ENCODE measurements at places on chromosomes 3 and 15.

GRCh38 chr3:109353057-109353456 is 15.7 kb upstream of the DPPA4 start:
- DNase-seq, result no peak

GRCh38 chr3:183269345-183269744 is 16.3 kb downstream of the B3GNT5 start:
- no peak for DNase-seq

DNA sequence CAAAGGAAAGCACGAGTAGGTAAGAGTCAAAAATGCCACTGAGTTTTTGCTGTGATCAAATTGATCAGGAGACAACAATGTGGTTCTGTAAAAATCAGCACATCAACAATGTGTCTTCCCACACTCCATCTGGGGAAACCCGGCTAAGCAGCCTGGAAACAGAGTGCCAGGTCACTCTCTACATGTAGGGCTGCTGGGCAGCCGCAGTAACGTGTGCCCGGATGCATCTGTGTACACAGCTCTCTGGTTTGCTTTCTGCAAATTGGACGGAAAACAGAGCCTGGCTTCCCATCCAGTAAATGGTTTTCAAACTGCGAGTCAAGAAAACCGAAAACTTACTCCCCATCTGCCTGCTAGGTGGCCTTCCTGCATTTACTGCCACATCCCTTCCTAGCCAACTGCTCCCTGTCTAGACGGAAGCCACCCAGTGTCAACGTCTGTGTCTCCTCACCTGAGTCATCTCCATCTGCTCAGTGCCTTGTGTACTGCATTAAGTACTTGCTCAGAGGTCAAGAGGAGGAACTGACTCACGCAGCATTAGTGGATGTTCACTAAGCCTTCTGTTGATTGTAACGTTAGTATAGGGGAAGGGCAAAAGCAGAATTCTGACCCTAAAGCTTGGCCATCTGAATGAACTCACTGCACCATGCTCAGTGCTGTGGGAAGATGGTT is 124.1 kb downstream of the TJP1 start:
- no peak for DNase-seq

DNA sequence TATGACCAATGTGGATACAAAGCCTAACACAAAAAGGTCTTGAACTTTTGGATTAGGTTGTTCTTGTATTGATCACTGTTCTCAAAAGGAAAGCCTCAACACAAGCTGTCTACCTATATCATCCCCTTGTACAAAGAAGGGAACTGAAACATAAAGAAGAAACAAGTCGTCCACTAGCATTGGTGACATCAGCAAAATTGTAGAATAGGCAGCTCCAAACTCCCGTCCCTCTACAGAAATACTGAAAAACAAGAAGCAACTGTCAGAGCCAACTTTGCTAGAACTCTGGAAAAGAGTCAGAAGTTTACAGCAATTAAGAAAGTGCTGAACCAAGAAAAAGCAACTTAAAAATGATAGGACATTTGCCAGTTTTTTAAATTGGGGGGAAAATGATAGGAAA is 7.5 kb upstream of the NR1I2 start:
- DNase-seq, result no peak

DNA sequence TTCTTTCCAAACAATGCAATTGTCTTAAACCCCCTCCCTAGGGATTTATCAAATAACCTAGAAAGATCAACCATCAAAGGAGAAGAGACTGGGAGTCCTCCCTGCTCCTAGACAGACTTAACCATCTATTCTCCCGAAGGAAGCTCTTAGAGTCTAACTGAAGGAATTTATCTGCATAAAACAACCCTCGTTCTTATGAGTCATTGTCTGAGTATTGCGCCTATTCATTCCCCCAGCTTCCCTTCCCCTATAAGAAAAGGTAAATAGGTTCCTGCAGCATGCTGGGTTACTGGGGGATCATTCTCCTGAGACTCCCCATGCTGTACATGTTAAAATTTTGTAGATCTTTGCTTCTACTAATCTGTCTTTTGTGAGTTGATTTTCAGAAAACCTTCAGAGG is 412.7 kb downstream of the OCA2 start:
- DNase-seq, result no peak

DNA sequence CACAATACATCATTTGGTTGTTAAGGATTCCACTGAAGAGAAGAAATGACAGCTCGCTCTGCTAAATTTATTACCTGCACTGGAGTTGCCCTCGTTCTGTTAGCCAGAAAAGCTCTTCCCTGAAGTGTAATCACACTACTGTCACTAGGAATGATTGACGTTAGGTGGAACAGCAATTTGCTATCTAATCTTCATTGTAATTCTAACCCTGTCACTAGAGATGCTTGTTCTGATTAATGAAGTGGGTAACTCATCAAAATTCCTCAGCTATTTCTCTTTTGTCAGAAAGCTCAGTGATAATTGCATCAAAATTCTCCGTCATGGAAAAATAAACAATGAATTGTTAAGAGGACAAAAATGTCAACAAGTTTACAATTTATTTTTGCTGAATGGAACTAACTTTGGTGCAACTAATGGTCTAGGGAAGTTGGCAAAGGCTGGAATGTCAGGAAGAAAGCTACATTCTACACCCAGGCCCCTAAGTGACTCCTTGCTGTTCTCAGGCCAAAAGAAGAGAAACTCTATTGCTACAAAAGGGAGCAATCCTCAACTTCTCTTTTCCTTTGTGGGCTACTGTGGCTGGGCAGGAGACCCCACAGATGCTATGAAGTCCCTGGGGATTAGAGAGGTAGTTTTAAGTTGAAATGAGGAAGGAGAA is 34.1 kb downstream of the CCDC191 start:
- no peak for DNase-seq

GRCh38 chr3:22106213-22106896 is 355.3 kb upstream of the ZNF385D start:
- DNase-seq, result no peak

DNA sequence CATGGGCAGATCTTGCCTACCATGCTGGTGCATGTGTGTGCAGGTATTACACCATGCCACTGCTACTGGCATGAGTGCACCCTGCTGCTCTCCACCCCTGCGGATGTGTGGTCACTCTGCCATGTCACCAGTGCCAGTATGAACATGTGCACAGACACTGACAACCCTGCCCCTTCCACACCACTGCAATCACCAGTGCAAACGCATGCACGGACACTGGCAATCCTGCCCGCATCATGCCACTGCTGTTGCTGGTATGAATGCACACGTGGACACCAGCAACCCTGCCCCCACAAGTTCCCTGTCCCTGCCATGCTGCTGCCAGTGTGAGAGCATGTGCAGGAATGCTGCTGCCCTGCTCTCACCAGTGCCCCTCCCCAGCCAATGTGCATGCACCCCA is 24.8 kb upstream of the TUBGCP5 start:
- no peak for DNase-seq

GRCh38 chr3:138881233-138881632 is 46.5 kb upstream of the PIK3CB start:
- DNase-seq, result no peak

DNA sequence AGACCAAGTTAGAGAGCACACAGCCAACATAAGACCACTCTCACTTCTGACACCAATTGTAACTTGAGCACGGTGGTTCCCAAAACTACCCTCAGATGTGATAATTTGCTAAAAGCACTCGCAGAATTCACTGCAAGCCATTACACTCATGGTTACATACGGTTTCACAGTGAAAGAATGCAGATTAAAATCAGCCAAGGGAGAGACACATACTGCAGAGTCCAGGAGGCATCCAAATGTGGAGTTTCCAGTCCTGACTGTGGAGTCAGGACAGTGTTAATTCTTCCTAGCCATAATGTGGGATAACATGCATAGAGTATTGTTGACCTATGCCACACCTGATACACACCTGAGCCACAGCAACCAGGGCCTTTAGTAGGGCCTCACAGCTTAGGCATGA is 956.4 kb downstream of the NTRK3 start:
- DNase-seq, result no peak

- no peak for DNase-seq
Observed at GRCh38 chr3:181718987-181719911, 7.5 kb downstream of the SOX2 start.

GRCh38 chr3:194505791-194506415 is 19.1 kb upstream of the ATP13A3 start:
- DNase-seq, result no peak

GRCh38 chr3:170740726-170741591 is 129.0 kb downstream of the RPL22L1 start:
- no peak for DNase-seq
